ENCODE measurements at places on chromosomes 7 and 10.

DNA sequence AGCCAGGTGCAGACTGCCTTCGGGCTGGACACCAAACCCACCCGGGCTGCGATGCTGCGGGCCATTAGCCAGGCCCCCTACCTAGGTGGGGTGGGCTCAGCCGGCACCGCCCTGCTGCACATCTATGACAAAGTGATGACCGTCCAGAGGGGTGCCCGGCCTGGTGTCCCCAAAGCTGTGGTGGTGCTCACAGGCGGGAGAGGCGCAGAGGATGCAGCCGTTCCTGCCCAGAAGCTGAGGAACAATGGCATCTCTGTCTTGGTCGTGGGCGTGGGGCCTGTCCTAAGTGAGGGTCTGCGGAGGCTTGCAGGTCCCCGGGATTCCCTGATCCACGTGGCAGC, 50.0 kb downstream of the VWA2 start:
- no peak for DNase-seq

GRCh38 chr7:77281780-77282478, 82.3 kb upstream of the FGL2 start:
- no peak for DNase-seq

- DNase-seq = no peak
These were observed 395.4 kb upstream of the NFE2L3 start for GRCh38 chr7:25756601-25757000.

DNA sequence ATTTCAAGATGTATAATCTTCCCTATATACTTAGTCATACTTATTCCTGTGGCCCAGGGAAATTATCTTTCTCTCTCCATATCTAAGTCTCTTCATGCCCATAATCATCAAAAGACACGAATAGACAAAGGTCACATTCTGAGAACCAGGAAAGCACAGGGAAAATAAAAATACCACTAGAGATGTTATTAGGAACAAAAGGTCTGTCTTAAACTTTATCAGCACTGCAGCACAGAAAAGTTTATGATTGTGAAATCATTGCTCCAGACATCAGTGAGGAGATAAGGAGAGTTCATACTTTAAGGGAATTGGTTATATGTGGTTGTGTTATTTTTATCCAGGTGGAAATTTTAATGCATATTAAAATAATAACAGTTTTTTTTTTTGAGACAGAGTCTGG, 974.6 kb upstream of the CELF2 start:
- DNase-seq = no peak

DNA sequence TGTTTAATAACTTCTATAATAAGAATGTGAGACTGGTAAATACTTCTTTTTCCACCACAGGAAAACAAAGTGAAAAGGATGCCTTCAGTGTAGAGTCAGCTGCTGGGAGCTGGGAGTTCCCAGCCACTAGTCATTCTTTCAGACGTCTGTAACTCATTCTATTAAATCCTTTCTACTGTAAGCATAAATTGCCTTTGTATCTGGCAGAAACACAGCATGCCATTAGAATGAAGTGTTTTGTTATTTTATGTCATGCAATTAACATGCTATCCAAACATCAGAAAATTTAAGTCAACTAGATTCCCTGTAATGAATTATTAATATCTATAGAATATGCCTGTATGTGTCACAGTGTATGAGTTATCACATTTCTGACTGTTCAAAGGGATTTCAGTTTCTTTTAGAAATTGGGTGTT, 14.3 kb downstream of the BPGM start:
- no peak for DNase-seq

- DNase-seq = peak; percentile 63
These were observed 961 bp downstream of the SCRN1 start for GRCh38 chr7:29988424-29989256.

GRCh38 chr10:2968401-2969058, 98.8 kb upstream of the PFKP start:
- no peak for DNase-seq

- DNase-seq = no peak
These were observed 84.0 kb downstream of the SEMA3D start for GRCh38 chr7:85102813-85103350.

GRCh38 chr7:121394709-121395140, 1.4 kb downstream of the FAM3C start:
- no peak for DNase-seq

DNA sequence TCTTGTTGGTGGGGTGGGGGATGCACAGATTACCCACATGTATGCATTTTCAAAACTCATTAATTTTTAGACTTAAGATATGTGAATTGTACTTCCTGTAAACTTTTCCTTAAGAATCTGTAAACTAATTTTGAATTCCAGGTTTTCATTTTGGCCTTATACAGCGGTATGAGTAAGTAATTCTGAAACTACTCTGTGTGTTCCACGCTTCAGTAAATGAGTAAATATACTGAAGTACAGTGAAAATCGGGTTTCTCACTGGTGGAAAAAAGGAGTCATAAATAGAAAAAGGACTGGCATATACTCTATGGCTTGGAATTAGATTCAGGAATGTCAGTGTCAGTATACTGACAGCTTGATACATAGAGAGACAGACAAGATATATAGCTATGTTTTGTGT, 72.8 kb downstream of the CTTNBP2 start:
- DNase-seq = no peak

- DNase-seq = no peak
These were observed 263.4 kb upstream of the PRKCQ start for GRCh38 chr10:6843481-6843881.

GRCh38 chr10:116118847-116119246, 154.2 kb downstream of the GFRA1 start:
- no peak for DNase-seq

- no peak for DNase-seq
These were observed 80.4 kb downstream of the AUTS2 start for GRCh38 chr7:69678494-69679187.

DNA sequence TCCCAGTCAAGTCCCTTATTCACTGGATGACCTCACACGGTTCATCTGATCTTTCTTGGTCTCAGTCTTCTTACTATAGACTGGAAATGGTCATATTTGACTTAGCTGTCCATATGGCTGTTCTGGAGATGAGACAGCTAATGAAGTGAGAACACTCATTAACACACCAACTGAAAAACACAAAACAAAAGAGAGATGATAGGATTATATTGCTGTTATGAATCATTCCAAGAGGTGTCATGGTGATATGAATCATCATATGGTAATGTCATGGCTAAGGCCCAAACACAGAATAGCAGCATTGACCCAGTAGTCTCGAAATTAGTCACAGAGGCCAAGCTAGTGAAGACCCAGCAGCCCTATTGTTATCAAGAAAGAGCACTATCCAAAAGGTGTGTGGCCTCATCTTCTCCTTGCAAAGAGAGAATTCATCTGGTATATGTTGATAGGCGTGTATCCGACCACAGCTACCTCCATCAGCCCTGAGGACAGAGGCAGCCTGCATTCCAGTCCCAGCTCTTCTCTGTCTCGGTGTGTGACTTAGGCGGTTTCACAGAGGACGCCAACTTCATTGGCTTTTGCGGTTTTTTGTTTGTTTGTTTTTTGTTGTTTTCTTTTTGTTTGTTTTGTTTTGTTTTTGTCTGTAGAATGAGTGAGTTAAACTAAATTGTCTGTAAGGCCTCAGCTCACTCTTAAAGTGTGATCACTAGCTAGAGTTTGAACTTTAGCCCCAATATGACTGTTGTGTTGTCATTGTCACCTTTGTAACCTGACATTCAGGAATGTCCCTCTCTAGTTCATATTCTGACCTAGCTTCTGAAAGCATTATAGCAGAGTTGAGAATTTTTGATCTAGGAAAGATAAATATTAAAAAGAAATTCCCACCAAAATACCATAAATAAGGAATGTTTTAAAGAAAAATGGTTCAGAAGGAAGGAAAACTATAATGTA, 97.4 kb upstream of the PDCD4 start:
- no peak for DNase-seq

- no peak for DNase-seq
These were observed 79.1 kb downstream of the XRCC2 start for GRCh38 chr7:152596824-152597223.

DNA sequence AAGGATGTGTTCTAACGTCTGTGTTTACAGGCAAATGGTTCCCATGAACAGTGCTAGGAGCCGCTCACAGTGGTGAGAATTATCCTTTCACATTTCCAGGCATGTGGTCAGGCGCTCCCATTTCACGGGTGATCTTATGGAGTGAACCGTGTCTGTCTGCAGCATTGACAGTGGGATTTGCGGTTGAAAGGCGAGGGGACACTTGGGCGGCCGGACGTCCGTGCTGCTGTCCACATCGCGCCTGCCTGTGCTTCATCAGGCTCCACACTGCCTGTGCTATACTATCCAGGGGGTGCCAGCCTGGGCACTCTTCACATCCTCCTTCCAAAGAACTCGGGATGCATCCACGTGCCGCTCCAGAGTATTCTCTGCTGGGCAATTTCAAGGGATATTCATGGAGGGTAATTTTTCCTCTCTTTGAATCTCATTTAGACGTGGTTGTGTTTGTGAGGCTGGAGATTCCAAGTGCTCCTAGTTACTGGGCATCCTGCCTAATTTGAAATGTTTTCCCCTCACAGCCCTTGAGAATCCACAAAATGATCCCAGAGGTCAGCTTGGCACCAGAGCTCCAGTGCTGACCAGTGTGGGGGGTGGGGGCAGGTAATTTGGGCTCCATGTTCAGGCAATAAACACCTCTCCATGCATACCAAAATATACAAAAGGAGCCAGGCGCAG, 61.9 kb upstream of the EBF3 start:
- no peak for DNase-seq

DNA sequence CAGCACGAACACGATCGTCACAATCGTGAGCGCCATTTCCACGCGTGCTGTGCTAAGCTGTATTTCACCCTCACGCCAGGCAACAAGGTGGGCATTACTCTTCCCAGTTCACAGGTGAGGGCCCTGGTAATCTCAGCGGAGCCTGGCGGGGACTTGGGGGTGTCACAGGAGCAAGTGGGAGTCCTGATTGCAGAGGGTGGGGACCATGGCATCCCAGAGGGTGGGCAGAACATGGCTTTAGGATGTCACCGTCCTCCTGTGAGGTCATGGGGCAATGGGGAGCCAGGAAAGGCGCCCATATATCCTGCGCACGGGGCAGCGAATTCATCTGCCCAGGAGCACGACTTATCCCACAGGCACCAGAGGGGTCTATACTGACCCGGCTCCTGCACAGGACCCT, 489.8 kb downstream of the DNAJB6 start:
- no peak for DNase-seq

GRCh38 chr10:96334616-96335526, 23.9 kb downstream of the OPALIN start:
- DNase-seq = peak; percentile 19

DNA sequence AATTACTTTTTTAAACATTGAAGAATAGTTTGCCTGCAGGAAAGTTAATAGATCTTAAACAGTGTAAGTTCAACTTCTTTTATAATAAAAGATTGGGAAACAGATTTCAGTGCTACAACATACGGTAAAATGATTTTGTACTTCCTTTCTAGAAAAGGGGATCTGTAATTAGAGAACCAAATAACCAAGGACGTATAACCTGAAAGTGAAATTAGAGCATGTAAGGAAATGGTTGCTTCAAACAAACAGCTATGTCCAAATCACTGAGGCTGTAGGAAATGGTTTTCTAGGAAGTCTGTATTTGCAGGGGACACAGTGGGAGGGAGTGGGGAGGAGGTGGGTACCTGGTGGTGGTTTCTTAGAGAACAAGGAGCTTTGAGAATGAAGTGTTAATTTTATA, 57.9 kb upstream of the EXOC6 start:
- no peak for DNase-seq

GRCh38 chr10:30438021-30438850, 4.3 kb downstream of the MAP3K8 start:
- no peak for DNase-seq

DNA sequence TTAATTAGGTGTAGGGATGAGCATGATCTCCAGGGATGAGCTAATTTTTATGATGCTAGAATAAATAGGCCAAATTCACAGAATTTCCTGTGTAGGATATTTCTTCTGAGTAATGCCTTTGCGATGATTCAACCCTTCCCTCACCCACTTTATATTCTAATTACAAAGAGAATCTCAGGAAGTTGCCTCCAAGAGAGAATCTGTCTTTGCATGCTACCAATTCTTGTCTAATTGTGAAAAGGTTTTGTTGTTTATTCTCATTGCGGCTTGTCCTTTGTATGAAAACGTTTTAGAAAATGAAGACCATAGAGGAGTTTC, 6.3 kb downstream of the C7orf57 start:
- no peak for DNase-seq

DNA sequence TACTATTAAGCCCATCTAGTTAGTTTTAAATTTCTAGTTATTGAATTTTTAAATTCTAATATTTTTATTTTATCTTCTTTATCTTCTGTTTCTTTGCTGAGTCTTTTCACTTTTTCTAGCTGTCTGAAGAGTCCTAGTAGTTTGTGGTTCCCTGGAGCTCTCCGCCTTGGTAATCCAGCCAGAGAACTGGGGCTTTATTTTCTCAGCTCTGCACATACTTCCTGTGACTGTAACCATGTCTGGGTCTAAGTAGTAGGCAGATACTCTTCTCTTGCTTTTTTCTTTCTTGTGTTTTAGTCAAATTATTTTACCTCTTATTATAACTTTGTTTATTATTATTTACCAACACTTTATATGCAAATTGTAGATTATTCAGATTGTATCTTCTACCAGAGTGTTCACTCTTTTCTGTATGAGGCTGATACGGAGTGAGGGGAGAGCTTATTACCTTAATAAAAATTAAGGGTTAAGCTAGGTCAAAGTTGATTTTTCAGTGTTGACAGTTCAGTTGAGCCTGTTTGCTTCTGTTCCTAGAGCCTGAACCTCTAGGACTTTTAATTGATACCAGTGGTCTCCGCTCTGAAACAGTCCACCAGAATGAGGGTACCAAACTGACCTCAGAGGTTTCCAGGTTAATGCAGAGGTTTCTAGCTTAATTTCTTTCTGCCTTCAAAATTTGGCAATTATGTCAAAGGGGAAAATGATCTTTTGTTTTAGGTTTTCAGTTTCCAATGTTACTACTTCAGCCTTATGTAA, 155.4 kb downstream of the ADK start:
- DNase-seq = no peak

- no peak for DNase-seq
These were observed at the start of gene CDHR3 for GRCh38 chr7:105963038-105963667. Gene CDHR3 (plus strand): TSS chr7:105963264. CDS start chr7:105963319, 55 bp downstream.

- no peak for DNase-seq
These were observed 29.8 kb downstream of the SHH start for GRCh38 chr7:155782466-155782865.

DNA sequence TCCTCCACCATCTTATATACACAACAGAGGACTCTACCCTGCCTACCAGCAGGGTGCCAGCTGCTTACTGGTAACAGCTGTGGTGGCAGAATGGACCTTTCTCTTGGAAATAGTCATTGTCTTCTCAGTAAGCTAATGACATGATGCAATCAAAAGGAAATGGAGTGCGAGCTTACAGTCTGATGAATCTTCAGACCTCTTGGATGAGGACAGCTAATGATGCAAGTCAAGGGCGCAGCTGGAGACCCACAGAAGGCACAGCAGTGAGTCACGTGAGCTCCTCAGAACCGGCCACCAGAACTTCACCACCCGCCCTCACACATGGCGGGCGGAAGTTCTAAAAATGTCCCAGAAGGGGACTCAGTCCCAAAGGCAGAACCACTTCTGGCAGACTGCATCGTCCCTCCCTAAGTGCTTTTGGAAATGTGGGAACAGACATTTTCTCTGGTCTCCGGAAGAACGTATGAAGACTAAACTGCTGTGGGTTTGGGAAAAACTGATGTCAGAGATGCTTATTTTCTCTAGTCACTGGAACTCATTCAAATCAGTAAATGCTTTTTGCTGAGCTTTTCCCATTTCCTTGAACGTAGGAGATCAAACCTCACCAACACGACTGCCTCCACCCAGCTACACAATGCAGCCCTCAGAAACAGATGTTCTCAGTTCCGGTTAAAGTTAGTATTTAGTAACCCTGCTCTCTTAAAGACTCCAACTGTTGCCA, 96.4 kb downstream of the FAS start:
- no peak for DNase-seq

Data from NCI-H526 treated with DMSO at 0.1 percent for 48 hours (cell line).